Stimulated activated CD8-positive, alpha-beta memory T cell treated with anti-CD3 and anti-CD28 coated beads, Interleukin-12 subunit alpha, Interleukin-12 subunit beta, amount 100 ng/mL, for 1 hour (primary cell): ENCODE measurements at places on chromosomes 3 and 15.

DNA sequence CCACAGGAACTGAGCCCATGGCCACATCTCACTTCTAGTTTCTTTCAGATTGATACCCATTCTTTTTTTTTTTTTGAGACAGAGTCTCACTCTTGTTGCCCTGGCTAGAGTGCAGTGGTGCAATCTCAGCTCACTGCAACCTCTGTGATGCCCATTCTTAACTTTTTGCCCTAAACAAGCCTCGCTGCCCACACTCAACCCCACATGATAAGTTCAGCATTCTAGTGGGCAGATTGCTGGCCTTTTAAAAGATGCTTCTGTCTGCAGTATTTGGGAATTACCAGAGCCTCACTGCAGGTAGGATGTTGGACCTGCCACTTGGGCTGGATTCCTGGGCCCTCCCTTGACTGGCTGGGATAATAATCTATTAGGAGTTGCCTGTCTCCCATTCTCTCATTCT lies 51.0 kb downstream of the TRANK1 start:
- DNase-seq = no peak

- no peak for DNase-seq
These were observed 88.0 kb upstream of the RASGRF1 start for GRCh38 chr15:79178594-79178993.

DNA sequence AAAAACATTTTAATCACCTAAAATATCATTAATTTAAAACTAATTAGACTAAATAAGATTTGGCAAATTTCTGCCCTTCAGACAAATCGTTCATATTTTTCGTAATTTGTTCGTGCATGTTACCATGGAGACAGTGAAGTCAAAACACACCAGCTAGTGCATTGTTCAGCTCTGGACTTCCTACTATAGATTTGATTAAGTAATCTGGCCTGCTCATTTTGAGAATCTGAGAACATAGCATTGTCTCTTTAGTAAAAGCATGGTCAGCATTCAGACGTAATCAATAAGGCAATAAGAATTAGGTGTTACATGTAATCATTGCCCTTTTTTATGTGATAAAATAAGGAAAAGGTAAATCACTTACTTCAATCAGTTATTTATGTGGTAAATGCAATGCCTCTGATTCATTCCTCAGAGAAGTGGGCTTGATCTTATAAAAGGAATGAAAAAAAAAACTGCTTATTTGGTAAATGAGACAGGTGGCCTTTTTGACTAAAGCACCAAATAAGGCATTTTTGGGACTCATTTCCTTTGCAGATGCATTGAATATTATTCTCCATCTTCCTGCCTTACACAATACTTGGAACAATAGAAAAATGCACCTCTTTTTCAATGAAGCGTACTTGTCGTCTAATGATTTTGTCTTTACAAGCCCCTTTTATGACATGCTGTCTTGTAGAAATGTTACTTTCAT lies 84.5 kb upstream of the FNDC3B start:
- DNase-seq = no peak

DNA sequence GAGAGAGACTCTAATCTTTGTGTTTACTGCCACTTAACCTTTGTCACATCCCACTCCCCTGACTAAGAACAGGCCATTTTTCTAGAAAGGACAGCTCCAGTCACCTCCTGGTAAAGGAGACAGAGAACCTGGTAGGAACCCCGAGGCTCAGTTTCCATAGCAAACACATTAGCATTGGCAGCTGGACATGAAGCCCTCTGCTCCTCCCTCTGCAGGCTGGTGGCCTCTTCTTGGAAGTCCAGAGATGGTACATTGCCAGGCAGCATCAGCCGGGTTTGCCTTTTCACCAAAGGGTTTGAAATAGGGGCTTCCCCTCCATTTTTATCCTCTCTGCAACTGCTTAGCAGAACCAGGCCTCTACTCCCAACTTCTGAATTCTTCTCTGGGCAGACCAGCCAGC lies 213.4 kb upstream of the SEMA6D start:
- no peak for DNase-seq

DNA sequence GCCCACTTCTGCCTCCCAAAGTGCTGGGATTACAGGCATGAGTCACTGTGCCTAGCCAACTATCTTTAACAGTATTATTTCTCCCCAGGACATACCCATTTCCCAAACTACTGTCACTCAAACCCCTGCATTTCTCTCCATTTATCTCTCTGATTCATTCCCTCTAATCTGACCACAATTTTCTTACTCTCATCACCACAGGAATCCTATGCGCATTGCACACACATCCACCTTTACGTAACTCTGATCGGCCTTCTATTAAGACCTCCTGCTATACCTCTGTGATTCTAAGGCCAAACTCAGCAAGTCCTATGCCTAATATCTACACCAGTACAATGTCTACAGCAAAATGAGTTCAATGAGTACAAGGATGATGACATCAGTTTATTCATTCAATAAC lies 235.0 kb downstream of the ULK4 start:
- no peak for DNase-seq

- no peak for DNase-seq
These were observed 227.8 kb upstream of the P2RY1 start for GRCh38 chr3:152607179-152607578.

DNA sequence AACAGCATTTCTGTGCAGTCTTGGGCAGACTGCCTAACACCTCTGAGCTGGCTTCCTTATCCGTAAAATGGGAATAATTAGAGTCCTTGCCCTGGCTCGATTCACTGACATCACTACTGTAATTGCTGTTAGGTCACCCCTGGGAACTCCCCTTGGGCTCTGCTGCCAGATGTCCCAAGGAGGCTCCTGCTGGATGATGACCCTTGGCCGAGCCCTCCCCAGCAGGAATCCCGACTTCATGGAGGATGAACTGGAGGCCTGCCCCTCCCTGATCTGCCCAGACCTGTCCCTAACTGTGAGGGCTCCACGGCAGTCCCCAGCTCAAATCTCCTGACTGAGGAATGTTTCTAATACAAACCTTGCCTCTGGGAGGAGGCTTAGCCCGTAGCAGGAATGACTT lies 18.0 kb downstream of the ESYT3 start:
- no peak for DNase-seq

DNA sequence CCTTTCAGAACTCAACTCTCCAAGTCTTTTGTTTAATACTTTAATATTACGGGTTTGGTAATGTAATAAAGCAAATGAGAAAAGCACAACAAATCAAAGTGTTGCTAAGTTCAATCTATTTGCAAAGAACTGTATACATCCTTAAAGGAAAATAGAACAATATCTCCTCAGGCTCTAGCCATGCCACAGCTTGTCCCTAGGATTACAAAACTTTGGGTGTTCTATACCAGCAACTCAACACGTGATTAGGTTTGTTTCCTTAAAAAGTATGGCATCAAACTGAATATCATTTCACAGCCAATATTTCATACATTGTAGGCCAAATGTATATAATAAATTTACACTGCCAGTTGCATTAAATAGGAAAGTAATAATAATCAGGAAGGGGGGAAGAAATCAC lies 418.6 kb upstream of the MDFIC2 start:
- no peak for DNase-seq

DNA sequence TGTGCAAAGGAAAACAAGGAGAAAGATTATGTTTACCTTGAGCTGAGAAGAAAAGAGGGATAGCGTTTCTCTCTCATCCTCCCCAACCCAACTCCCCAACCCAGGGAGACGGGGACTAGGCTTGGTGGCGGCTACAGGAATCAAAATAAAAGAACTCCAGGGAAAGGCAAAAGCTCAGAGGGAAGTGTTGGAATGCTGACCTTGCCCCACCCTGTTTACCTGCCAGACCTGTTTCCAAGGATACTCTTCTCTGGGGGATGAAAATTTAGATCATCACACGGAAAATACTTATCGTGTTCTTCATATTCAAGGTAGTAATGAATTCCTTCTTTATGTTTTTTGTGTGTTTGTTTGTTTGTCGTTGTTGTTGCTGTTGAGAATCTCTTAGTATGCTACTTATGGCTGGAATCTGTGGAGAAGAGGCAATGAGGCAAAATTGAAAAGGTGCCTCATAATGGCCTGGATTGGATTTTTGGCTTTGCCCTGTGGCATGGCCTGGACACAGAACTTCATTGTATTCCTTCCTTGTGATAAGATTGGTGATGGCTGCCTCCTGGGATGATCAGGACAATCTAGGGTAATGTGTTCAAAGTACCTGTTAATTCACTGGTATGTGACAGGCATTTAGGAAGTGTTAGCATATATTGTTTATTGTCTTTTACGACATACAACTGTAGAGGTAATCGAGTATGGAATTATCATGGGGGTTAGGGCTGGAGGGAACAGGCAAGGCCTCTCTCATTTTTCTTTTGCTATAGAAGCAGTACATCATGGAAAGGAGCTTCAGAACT lies 11.1 kb upstream of the TPRG1 start:
- no peak for DNase-seq

- no peak for DNase-seq
These were observed 99.4 kb downstream of the DTWD1 start for GRCh38 chr15:49720261-49720660.

- no peak for DNase-seq
These were observed 80.6 kb upstream of the ETV5 start for GRCh38 chr3:186189492-186189891.

GRCh38 chr3:11363715-11364114 lies 91.5 kb downstream of the ATG7 start:
- DNase-seq = no peak

- no peak for DNase-seq
These were observed 1038.5 kb upstream of the NR2F2 start for GRCh38 chr15:95291898-95292472.

GRCh38 chr3:71102111-71102983 lies 481.2 kb downstream of the FOXP1 start:
- no peak for DNase-seq

GRCh38 chr3:30464381-30464780 lies 142.0 kb upstream of the TGFBR2 start:
- DNase-seq = no peak

- DNase-seq = no peak
These were observed 2.4 kb downstream of the MAN2A2 start for GRCh38 chr15:90905306-90906180.

GRCh38 chr3:12303534-12303933 lies 14.7 kb downstream of the PPARG start:
- DNase-seq = no peak

- no peak for DNase-seq
These were observed 193.5 kb upstream of the ICE2 start for GRCh38 chr15:60672400-60672799.

- DNase-seq = no peak
These were observed 9.7 kb upstream of the EIF1B start for GRCh38 chr3:40299721-40300335.

DNA sequence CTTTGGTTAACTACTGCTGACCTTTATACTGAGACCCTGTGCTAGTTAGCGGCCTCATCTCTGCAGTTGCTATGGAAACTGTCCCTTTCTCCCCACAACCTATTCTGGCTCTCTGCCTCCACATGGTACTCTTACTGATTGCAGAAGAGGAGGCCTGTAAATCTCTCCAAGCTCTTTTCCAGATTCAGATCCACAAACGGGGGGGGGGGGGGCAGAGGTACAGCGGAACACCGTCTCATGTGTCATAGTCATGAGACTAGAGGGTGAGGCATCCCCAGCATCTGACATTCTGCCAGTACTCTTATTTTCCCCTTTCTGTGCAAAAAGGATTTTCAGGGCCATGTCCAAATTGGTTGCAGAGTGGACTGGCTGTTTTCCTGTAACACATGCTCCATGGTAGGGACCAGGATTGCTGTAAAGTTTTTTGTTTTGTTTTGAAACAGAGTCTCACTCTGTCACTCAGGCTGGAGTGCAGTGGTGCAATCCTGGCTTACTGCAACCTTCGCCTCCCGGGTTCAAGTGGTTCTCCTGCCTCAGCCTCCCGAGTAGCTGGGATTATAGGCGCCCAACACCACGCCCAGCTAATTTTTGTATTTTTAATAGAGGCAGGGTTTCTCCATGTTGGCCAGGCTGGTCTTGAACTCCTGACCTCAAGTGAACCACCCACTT lies 8.3 kb upstream of the MAP1A start:
- DNase-seq = no peak

GRCh38 chr3:161794551-161794950 lies 297.9 kb downstream of the OTOL1 start:
- no peak for DNase-seq

- no peak for DNase-seq
These were observed 37.1 kb upstream of the TSC22D2 start for GRCh38 chr3:150370999-150371398.

- DNase-seq = no peak
These were observed 126.8 kb downstream of the DLG1 start for GRCh38 chr3:197171481-197172067.

GRCh38 chr3:72324253-72324811 lies 523.9 kb downstream of the SHQ1 start:
- no peak for DNase-seq

GRCh38 chr15:39205081-39205480 lies 375.8 kb upstream of the THBS1 start:
- DNase-seq = no peak

- DNase-seq = no peak
These were observed 37.1 kb downstream of the CPA3 start for GRCh38 chr3:148901987-148902791.
